Bronchial epithelial cell (primary cell): ENCODE measurements at places on chromosomes 16 and 17. TPM values are rescaled to one million over a fixed set of nuclear protein-coding genes. Genes with fewer than 3 reads are reported as not detected.

DNA sequence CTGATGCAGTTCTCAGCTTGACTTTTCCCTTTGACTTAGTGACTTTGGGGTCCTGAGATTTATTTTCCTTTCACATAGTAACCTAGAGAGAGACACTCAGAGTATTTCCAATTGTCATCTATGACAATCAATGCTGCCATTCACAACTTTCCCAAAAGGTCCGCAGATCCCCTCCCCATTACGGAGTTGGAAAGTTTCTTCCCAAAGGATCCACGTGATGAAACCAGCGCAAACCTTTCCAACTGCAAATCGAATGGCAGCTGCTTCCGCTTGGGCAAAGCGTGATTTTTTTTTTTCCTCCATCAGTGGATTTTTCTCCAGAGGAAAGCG, 538 bp upstream of the FCSK start:
- DNase-seq, result no peak

DNA sequence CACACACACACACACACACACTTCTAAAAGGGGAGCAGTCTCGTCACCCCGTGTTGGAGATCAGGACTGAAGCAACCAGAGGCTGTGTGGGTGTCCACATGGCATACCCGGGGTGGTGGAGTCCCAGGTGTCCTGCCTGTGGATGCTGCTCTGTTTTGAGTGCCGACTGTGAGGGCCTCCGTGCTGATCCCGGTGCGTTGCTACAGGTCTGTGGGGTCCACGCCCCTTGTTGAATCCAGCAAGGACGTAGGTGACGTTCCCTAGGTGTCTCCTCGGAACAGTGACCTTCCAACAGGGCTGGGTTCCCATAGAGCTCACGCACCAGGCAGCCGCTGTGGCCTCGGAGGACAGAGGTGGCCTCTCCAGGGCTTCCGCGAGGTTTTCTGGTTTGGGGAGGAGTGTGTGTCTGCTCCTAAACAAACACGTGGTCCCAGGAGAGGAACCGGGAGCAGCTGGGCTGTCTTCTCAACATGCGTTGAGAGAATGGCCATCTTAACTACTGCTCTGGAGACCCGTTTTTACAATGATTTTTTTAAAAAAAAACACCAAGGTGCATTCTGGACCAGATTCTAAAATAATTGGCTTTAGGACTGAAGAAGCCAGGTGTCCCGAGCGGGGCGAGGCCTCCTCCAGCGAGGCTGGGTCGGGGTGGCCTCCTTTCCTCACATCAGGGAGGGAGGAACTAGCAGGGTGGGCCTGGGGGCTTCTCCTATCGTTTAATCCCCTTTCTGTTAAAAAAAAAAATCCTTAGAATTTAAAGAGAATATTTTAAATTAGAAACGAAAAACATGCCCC, 100.6 kb upstream of the ZNF750 start:
- no peak for DNase-seq

GRCh38 chr17:65079489-65079900, 23.0 kb upstream of the GNA13 start:
- no peak for DNase-seq

DNA sequence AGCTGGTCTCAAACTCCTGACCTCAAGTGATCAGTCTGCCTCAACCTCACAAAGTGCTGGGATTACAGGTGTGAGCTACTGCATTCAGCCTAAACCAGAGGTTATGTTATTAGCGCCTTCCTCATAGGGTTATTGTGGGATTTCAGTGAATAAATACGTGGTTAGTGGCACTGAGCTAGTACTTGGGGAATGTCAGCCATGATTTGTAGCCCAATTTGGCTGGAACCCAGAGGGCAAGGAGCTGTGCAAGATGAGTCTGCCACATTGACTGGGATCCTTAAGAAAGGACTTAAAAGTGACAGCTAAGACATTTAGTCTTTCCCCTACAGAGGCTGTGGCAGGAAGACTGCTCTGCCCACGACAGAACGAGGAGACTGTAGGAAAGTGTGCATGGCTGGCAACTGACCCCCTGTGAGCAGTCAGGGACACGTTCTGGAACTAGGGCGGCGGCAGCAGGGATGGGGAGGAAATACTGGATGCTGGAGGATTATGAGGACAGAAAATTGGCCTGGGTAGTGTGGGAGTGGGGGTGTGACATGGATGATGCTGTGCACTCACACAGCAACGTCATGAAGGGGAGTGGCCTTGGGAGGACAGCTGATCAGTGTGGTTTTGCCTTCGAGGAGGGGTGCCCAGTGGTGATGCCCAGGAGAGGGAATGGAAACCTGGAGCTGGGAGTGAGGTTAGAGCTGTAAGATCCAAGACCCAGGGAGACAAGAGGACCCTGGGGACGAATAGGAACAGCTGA, 14.6 kb downstream of the ATP5PD start:
- DNase-seq, result peak; percentile 64

- peak; percentile 81 for DNase-seq
Measured at GRCh38 chr17:80649672-80650330, 105.2 kb downstream of the RPTOR start.

- DNase-seq, result no peak
Measured at GRCh38 chr17:15237106-15237425, 28.1 kb downstream of the PMP22 start.

- DNase-seq, result no peak
Measured at GRCh38 chr17:56694825-56695224, 101.3 kb downstream of the NOG start.

DNA sequence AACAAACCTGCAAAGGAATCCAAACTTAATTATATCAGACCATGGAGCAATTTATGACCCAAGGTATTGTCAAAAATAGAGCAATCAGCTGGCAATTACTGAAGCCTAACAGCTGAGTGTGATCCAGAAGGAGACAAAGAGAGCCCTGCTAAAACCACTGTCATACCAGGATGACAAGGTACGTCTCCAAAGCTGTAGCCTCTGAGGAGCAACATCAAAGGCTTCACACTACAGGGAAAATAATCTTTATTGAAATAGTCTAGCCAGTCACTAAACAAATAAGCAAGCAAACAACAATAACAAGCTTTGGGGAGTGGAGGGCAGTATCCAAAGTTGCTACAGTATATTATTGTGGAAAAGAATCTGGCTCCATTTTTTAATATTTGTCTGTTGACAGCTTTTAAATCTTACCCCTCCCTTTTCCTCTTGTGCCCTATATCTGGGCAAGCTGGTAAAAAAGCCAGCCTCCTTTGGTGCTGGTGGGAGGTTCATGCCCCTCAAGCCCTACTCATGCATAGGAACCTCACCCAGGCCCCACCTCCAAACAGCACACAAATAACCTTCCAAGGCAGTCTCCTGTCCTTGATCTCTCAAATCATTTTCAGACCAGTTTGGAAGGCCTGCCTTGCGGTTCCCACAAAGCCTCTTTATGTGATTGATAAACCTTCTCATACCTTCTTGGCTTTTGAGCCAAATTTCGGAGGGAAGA, 73.7 kb downstream of the ITFG1 start:
- DNase-seq, result no peak

DNA sequence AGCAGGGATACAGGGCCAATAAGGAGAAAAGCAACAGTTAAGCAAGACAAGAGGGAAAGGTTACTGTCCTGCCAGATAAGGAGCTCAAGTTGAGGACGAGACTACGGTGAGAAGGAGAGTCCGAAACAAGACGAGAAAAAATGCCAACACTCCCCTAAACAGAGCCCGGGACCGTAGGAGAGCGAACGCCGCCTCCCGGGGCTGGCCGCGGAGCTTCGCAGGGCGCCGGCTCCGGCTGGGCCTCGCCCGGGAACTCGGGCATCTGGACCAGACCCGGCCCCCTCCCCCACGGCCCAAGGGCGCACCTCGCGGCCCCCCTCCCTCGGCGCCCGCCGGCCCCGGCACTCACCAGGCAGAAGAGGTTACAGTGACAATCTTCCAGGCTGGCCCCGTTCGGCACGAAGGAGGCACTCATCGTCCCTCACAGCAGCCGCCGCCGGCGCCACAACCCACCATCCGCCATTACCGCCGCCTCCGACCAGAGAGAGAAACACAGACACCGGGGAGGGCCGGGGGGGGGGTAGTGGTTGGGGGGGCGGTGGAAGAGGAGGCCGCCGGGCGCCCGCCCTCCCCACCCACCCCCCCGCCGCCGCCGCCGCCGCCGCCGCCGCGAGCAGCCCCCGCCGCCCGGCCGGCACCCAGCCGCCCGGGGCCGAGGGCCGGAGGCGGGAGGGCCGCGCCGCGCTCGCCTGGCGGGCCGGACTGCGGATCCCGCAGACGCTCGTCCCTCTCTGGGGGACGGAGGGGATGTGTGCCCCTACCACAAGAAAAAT, at the start of gene MED13:
Gene MED13, minus strand, starts transcription at position 488 of the 773 bp plus-strand sequence. Its CDS starts 73 bp downstream, at position 415.
- no peak for DNase-seq

GRCh38 chr17:57604771-57605674, 140.1 kb downstream of the CCDC182 start:
- no peak for DNase-seq

DNA sequence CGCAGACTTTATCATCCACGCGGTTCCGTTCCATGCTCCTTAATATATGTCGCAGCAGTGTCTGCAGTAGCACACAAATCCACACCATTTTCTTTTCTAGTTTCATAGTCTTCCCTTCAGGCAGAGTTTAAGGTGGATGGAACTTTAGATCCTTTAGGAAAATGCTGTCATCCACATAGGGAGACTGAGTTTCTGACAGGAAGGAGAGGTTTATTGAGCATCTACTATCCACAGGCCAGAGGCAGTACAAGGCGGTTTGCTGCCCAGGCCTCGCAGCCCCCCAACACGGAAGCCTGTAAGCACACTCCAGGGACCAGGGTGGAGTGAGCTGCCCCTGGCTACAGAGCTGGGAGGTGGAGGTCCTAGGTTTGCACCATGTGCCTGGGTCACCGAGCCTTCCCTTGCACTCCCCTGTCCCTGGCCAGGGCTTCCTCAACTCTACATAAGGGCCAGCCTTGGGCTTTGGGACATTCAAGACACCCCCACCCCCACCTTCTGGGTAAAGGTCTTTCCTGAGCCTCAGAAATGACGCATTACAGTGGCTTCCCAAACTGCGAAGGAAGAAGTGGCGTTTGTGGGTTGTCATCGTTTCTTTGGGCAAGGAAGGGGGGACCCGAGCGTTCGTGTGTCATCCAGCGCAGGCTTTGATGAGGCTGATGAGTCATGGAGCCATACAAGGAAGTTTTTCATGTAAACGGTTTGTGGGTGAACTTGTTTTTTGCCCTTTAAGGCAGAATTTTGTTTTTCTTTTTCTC, 146.5 kb upstream of the PLCG2 start:
- peak; percentile 87 for DNase-seq

DNA sequence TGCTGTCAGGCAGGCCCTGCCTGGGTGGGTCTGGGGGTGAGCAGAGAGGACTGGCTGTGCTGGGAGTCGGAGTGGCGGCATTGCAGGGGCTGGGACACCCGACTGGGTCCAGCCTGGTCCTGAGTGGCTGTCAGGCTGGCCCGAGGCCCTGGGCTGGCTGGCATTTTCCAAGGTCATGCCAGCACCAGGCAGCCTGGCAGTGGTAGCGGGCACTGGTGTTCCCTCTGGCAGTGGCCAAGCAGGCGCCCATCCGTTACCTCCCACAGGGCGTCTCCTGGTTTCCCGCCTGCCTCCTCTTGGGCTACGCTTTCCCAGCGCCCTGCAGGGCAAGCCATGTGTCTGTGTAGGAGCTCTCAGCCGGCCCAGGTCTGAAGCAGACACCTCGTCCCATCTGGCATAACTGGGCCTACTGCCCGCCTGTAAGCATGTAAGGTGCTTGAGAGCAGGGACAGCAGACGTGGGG, 5.7 kb upstream of the PKMYT1 start:
- no peak for DNase-seq

GRCh38 chr17:17376362-17376761, 73.2 kb downstream of the NT5M start:
- DNase-seq, result peak; percentile 32

GRCh38 chr16:72430121-72430520, 258.2 kb upstream of the PMFBP1 start:
- DNase-seq, result no peak

DNA sequence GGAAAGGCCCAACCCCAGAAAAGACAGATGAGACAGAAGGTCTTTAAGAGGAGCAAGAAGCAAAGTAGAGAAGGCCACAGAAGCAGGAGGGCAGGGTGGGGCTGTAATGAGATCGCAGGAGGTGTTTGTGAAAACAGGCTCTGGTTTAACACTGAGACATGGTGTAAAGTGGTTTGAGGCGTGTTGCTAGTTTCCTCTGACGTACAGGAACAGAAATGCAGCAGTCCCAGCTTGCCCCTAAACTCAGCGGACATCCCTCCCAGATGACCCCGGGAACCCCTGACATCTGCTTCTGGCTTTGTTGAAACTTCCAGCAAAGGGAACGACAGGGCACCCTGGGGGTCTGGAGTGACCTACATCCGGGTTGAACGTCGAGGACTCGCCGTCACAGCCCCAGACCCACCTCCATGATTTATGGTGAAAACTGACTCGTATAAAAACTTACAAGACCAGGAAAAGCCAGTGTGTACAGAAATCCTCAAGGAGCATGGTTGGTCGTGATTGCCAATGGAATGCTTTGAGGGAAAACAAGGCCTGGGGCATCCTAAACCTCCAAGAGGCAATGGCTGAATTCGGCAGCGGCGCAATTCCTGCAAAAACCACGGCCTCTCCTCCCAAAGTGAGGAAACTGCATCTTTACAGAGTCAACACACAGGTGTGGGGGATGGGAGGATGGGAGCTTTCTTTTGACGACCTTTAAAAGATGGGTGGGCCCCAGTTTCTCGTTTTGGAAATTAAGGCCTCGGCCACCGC, 25.8 kb downstream of the LITAF start:
- DNase-seq, result peak; percentile 91

GRCh38 chr16:6317934-6318333, 1014.7 kb upstream of the RBFOX1 start:
- no peak for DNase-seq

GRCh38 chr16:87959391-87959990, 8.3 kb downstream of the BANP start:
- DNase-seq, result no peak

GRCh38 chr16:31073142-31073969, 684 bp downstream of the ZNF668 start:
- DNase-seq, result peak; percentile 79

GRCh38 chr16:67444259-67445125, 13.6 kb downstream of the HSD11B2 start:
- no peak for DNase-seq

GRCh38 chr16:89623511-89624261, 10.2 kb downstream of the DPEP1 start:
- no peak for DNase-seq

DNA sequence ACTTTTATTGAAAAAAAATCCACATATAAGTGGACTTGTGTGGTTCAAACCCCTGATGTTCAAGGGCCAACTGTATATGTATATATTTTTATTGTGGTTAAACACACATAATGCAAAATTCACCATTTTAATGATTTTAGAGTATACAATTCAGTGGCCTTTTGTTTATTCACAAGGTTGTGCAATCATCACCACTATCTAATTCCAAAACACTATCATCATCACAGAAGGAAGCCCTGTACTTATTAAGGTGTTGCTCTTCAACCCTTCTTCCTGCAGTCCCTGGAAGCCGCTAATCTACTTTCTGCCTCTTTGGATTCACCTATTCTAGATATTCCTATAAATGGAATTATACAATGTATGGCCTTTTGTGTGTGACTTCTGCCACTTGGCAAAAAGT, 23.0 kb downstream of the MAP2K6 start:
- peak; percentile 44 for DNase-seq

The KCNJ18 gene
- total RNA-seq, result not detected in 2 replicates

The HOXB3 gene
- not detected in 2 replicates for total RNA-seq

The ZNF764 gene
- 2.4 and 2.6 TPM in 2 replicates for total RNA-seq

The KCNAB3 gene
- total RNA-seq, result 0.79 and 0.90 TPM in 2 replicates

The CPHXL2 gene
- total RNA-seq, result not detected in 2 replicates

The MAFG gene
- total RNA-seq, result 16.8 and 19.6 TPM in 2 replicates

The CCDC102A gene
- total RNA-seq, result 1.5 and 2.1 TPM in 2 replicates

The KRT39 gene
- not detected in 2 replicates for total RNA-seq
